ENCODE measurements at places on chromosomes 5 and 9.

DNA sequence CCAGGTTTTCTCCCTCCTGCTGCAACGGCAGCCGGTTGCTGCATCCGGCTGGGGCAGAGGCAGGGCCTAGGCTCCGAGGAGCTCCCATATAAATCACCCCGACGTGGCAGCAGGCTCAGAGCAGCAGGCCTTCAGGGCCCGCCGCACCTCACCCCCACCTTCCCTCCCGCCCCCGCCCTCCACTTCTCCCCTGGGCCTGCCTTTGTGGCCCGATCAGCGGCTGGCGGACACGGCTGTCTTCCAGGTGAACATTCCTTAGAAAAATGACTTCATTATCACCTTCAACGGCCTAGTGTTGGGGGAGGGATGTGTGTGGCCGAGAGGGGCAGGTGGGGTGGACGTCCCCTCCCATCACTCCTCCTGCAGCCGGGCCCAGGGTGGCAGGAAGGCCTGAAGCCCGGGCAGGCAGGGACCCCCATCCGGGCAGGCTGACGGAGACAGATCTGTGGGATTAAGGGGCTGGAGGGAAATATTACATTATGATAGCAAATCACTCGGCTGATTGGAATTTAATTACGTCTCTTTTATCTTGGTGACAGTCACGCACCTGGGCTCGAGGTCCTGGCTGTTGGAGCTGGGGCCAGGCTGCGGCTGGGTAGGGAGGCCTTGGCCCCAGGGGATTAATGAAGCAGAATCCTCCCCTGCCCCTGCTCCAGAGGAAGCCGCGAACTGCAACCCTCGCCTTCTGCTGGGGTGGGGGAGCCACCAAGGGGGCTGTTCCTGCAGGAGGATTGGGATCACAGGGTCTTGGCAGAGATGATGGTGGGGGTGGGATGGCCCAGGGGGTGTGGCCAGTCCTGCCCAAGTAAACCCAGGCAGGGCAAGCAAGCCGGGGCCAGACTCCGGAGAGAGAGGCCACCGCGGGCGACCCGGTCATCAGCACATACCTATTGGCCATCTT, 38.4 kb upstream of the RXRA start:
- DNase-seq, result no peak

- DNase-seq, result no peak
Measured at GRCh38 chr9:94853887-94854286, 127.4 kb downstream of the AOPEP start.

- no peak for DNase-seq
Measured at GRCh38 chr5:5221724-5222123, 81.6 kb downstream of the ADAMTS16 start.

DNA sequence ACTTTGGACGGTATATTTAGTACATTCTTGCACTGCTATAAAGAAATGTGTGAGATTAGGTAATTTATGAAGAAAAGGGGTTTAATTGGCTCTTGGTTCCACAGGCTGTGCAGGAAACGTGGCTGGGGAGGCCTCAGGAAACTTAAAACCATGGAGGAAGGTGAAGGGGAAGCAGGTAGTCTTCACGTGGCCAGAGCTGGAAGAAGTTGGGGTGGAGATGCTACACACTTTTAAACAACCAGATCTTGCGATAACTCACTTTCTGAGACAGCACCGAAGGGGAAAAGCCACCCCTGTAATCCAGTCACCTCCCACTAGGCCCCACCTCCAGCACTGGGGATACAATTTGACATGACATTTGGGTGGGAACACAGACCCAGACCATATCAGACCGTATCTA, 13.5 kb downstream of the CNOT6 start:
- no peak for DNase-seq

GRCh38 chr9:1668441-1668840, 346.7 kb upstream of the SMARCA2 start:
- no peak for DNase-seq

GRCh38 chr5:158177146-158177545, 318.2 kb upstream of the CLINT1 start:
- no peak for DNase-seq

GRCh38 chr5:111735583-111736270, 21.3 kb downstream of the NREP start:
- DNase-seq, result no peak

GRCh38 chr5:8884029-8884428, 661.8 kb downstream of the SEMA5A start:
- no peak for DNase-seq

DNA sequence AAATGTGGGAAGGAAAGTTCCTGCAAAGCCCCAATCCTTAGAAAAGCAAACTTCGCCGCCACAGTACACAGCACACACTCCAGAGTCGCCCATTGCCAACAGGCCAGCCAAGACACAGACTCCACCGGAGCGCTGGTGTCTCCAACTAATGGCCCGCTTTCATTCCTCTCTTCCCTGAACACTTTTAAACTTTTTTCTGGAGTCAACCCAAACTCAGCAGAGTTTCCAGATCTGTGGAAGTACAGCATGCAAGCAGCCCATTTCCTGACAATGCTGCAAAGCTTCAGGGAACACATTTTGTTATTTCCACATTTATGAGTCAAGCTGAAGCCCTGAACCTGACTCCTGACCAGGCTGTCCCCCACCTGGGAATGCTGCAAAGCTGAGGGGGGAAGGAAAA, 351.9 kb downstream of the NFIB start:
- no peak for DNase-seq

- no peak for DNase-seq
Measured at GRCh38 chr5:154860765-154861164, 2.3 kb downstream of the CNOT8 start.

DNA sequence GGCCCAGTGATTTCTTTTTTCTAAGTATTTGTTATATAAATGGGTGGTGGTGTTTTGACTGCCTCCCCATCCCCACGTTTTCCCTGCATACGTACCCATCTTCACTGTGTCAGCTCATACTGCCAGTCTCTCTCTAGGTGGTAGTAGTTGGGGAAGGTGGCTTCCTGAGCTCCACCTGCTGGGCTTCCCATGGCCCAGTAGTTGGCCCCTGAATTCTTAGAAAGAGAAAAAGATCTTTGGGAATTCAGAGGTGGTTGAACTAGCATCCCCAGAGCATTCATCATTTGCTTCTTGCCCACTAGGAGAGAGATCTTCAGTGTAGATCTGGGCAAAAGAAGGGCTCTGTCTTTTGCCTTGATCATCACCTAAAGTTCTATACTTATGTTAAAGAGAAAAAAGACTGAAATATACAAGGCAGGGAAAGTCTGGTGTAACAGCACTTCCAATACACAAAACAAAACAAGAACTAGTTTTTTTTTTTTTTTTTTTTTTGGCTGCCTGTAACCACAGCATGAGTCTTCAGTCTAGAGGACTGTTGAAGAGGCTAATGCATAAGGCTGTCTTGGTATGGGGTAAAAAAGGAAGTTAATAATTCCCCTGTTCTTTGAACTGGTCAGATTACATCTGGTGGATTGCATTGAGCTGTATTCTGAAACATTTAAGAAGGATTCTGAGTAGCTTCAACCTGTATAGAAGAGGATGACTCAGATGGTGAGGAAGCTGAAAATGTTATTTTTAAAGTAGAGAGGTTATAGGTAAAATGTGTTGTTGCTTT, 128.7 kb downstream of the ATG10 start:
- no peak for DNase-seq
